Activated CD4-positive, alpha-beta T cell treated with anti-CD3 and anti-CD28 coated beads for 36 hours (primary cell): ENCODE measurements at places on chromosomes 3 and 15. TPM values are rescaled to one million over a fixed set of nuclear protein-coding genes. Genes with fewer than 3 reads are reported as not detected.
A peak's percentile ranks its signal among the peaks of the same experiment; 100 is the strongest.

DNA sequence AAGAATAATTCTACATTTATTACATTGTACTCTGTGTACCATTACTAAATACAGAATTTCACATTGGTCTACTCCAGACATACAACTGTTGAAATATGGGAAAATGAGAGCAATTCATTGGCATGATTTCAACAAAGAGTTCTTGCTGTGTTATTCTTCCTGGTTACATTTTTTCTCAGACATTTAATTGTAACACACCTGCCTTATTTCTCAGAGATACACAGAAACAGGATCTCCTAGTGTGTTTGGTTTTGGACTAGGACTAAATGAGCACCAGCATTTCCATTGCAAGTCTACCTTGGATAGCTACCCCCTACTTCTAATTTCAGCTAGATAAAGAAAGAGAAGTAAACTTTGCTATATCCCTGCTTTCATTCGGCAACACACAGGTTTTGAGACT lies 274.3 kb upstream of the CNTN4 start:
- no peaks in the 10 kb centered on the region for H3K27me3 ChIP-seq
- no peaks in the 10 kb centered on the region for H3K4me1 ChIP-seq
- DNase-seq = no peak
- no peak overlapping the region for H3K4me3 ChIP-seq
- H3K36me3 ChIP-seq = no peaks in the 10 kb centered on the region

UROC1 gene
- total RNA-seq = not detected

DNA sequence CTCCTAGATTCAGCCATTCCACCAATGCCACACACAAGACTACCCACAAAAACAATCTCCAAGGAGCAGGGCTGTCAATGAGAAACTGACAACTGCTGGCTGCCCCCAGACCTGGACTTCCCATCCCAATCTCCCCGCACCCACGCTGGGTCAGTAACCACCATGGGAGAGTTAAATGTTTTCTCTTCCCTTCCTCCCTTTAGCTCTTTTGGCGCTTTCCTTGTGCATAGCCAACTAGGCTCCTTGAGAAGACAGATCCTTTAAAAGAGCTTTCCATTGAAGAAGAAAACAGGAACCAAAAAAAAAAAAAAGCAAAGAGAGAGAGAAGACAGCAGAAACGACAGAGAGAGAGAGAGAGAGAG lies 8.3 kb downstream of the BCL6 start:
- peaks cover 33% of the 10 kb centered on the region for H3K36me3 ChIP-seq
- H3K27ac ChIP-seq = peak overlapping the region; percentile 99
- H3K4me3 ChIP-seq = peak overlapping the region; percentile 91
- no peak for DNase-seq

GRCh38 chr3:104472221-104472620 lies 894.5 kb upstream of the ALCAM start:
- no peak for DNase-seq
- no peaks in the 10 kb centered on the region for H3K36me3 ChIP-seq

DNA sequence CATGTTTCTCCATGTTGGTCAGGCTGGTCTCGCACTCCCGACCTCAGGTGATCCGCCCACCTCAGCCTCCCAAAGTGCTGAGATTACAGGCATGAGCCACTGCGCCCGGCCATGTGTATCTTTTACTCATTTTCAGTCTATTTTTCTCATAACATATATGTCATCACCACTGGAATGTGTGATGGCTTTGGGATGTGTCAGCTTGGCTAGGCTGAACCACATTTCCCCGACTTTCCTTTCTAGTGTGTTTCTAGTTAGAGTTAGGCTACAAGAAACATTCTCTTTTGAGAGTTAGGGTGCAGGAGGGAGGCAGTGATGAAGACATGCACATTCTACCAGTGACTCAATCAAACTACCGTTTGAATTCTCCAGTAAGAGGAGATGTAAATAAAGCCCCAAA lies 444.9 kb upstream of the THBS1 start:
- no peak overlapping the region for H3K4me3 ChIP-seq
- no peak overlapping the region for H3K27ac ChIP-seq
- no peak for DNase-seq
- H3K27me3 ChIP-seq = peaks cover 13% of the 10 kb centered on the region
- H3K4me1 ChIP-seq = no peaks in the 10 kb centered on the region

DNA sequence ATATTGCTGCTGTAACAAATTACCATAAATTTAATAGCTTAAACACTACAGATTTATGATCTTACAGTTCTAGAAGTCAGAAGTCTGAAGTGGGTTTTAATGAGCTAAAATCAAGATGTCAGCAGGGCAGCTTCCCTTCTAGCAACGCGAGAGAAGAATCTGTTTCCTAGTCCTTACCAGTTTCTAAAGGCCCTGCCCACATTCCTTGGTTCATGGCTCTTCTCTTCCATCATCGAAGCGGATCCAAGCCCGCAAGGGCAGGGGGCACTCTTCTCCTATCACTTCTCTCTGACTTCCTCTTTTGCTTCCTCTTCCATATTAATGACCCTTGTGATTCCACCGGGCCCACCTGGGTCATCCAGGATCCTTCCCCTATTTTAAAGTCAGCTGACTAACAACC lies 16.1 kb downstream of the MINDY4B start:
- no peak for DNase-seq
- H3K36me3 ChIP-seq = peaks cover 2% of the 10 kb centered on the region

GRCh38 chr3:8541486-8541885 lies 39.9 kb downstream of the LMCD1 start:
- H3K4me1 ChIP-seq = no peaks in the 10 kb centered on the region
- no peak overlapping the region for H3K27ac ChIP-seq
- DNase-seq = no peak
- no peak overlapping the region for H3K4me3 ChIP-seq
- no peaks in the 10 kb centered on the region for H3K27me3 ChIP-seq

- H3K27ac ChIP-seq = no peak overlapping the region
- no peak overlapping the region for H3K4me3 ChIP-seq
- H3K4me1 ChIP-seq = no peaks in the 10 kb centered on the region
Measured at GRCh38 chr15:73357999-73358665, 10.6 kb downstream of the HCN4 start.

DNA sequence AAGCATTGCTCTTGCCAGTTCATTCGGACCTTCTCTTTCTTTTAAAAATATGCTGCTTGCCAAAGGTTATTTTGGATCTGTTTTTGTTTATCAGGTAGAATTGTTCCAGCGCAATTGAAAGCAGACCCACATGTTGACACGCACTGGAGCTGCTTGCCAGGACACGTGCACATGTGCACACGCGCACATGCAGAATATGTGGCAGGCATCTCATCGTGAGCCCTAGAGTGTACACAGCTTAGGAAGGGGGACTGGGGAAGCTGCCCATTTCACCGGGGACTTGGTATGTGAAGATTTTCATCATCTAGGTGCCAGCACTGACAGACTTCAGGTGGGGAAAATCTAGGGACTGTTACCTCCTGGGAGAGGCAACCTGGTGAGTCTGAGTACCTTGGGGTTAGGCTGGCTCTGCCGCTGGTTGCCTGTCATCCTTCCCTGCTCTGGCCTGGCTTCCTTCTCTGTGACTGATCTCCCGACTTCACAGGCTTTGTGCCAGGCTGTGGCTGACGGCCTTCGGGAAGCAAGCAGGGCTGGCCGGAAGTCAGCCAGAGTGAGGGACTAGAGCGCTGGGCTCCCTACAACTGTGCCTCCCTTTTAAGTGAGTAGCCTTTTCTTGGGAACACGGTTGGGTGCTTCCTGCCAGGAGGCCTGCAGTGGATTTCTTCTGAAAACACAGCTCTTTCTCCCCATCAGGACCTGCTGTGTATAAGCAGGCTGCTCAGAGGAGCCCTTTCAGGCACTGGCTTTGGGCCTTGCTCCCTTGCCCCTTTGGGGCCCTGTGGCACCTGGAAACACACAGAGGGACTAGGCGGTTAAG lies 129.3 kb downstream of the EEFSEC start:
- no peaks in the 10 kb centered on the region for H3K27me3 ChIP-seq
- peaks cover 2% of the 10 kb centered on the region for H3K4me1 ChIP-seq
- peaks cover 11% of the 10 kb centered on the region for H3K36me3 ChIP-seq
- no peak for DNase-seq
- H3K4me3 ChIP-seq = no peak overlapping the region
- H3K27ac ChIP-seq = no peak overlapping the region

GRCh38 chr15:22973987-22974386 lies 6.2 kb downstream of the CYFIP1 start:
- DNase-seq = no peak
- H3K4me1 ChIP-seq = peaks cover 5% of the 10 kb centered on the region
- no peak overlapping the region for H3K4me3 ChIP-seq
- peaks cover 4% of the 10 kb centered on the region for H3K27me3 ChIP-seq
- no peak overlapping the region for H3K27ac ChIP-seq

DNA sequence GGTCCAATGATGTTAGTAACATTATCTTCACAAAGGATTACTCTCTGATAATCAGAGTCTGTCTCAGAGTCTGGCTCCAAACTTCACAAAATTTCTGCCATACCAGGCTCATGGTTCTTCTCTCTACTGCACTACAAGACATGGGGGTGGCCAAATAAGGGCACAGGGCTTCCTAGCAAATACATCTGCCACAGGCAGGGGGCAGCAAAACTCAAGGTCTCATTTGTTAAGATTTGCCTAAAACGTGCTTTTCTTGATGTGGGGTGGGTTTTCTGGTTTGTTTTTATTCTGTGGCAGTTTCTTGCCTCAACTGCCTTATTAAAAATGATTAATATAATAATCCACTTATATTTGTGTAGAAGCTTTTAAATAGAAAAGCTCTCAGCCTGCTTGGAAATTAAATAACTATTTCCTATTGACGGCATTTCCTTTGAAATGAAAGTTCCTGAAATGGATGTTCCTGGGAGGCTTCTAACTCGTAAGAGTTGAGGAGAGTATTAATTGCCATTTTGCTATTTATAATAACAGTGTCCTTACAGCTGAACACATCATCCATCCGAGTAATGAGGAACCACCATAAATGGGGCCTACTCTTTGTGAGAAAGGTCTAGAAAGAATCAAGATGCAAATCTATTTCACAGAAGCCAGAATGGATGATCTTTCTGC lies 53.8 kb downstream of the SST start:
- H3K27ac ChIP-seq = no peak overlapping the region
- peaks cover 8% of the 10 kb centered on the region for H3K27me3 ChIP-seq
- no peak overlapping the region for H3K4me3 ChIP-seq

CLEC3B gene
- not detected for total RNA-seq

ALS2CL gene
- total RNA-seq = 3.2 TPM

ATP8B4 gene
- 5.0 TPM for total RNA-seq

DNA sequence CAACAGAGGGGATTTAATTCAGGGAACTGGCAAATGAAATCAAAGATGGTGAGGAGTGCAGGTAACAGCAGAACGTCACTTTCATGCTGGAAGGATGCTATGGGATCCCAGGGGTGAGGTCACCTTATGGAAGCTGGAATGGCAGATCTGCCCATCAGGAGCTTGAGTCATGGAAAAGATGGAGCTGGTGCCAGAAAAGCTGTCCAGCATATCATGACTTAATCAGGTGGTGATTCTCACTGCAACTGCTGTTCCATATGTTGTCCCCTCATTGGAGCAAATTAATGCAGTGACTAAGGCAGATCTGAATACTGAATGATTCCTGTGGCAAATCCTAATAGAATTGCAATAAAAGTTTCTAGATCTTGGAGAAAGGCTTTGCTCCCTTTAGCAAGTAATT lies 38.4 kb downstream of the HHLA2 start:
- no peak for DNase-seq
- H3K27me3 ChIP-seq = no peaks in the 10 kb centered on the region
- H3K4me3 ChIP-seq = no peak overlapping the region

HHATL gene
- total RNA-seq = not detected

GRCh38 chr3:5231487-5231886 lies 44.0 kb downstream of the EDEM1 start:
- no peak overlapping the region for H3K4me3 ChIP-seq
- no peak overlapping the region for H3K27ac ChIP-seq
- H3K36me3 ChIP-seq = no peaks in the 10 kb centered on the region
- no peak for DNase-seq
- H3K27me3 ChIP-seq = no peaks in the 10 kb centered on the region

DNA sequence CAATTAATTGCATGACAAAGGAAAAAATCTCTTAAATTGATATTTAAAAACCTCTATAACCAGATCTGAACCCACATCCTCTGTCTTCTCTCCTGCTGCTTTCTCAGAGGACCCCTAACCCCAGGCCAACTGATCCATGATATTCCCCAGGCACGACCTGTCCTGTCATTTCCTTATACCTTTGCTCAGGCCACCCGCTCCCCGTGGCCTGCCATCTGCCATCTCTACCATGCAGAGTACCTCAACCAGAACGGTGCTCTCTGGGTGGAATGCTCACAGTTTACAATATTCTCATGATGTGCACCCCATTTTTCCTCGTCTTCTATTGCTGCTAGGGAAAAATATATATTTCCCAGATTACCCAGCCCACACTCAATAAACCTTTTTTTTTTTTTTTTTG lies 57.7 kb downstream of the ARHGEF3 start:
- H3K4me3 ChIP-seq = no peak overlapping the region
- H3K27ac ChIP-seq = peak overlapping the region; percentile 38
- H3K36me3 ChIP-seq = peaks cover 53% of the 10 kb centered on the region
- H3K4me1 ChIP-seq = peaks cover 12% of the 10 kb centered on the region

- peak overlapping the region; percentile 68 for H3K27ac ChIP-seq
- peaks cover 65% of the 10 kb centered on the region for H3K36me3 ChIP-seq
- no peaks in the 10 kb centered on the region for H3K27me3 ChIP-seq
- H3K4me1 ChIP-seq = peaks cover 34% of the 10 kb centered on the region
- H3K4me3 ChIP-seq = no peak overlapping the region
- no peak for DNase-seq
Measured at GRCh38 chr15:75407083-75407482, 38.7 kb upstream of the MAN2C1 start.
